Aorta (tissue), 5 donors: ENCODE measurements at places on chromosomes 3 and 15. TPM values are rescaled to one million over a fixed set of nuclear protein-coding genes. Genes with fewer than 3 reads are reported as not detected.

- H3K36me3 ChIP-seq = peaks cover 4% of the 10 kb centered on the region
- H3K27ac ChIP-seq = no peak overlapping the region
- DNase-seq = no peak
- H3K4me3 ChIP-seq = no peak overlapping the region
These were observed 40.3 kb upstream of the ICE2 start for GRCh38 chr15:60519218-60519617.

The GATA2 gene
- 39.5 TPM for total RNA-seq

GRCh38 chr3:49900491-49901153 is 3.1 kb downstream of the MST1R start:
- H3K4me3 ChIP-seq = no peak overlapping the region
- H3K36me3 ChIP-seq = no peaks in the 10 kb centered on the region
- H3K27me3 ChIP-seq = no peaks in the 10 kb centered on the region
- peak overlapping the region; percentile 52 for H3K27ac ChIP-seq

- no peaks in the 10 kb centered on the region for H3K4me1 ChIP-seq
- no peaks in the 10 kb centered on the region for H3K27me3 ChIP-seq
- no peak for DNase-seq
These were observed 26.0 kb upstream of the MAGEF1 start for GRCh38 chr3:184737641-184738505.

DNA sequence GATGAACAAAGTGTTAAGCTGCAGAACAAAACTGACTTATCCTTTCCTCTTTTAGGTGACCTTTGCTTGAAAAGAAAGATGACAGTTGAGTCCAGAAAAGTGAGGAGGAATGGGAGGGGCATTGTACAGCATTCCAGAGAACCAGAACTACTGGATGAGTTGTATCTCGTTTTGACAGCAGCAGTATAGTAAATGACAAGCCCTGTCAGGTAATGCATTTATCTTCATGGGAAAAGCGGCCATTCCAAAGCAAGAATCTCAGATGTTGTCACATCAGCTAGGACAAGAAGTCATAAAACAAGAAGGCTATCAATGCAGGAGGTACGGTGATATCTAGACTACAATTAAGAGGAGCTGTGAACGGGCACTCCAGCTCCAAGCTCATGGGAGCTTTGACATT is 421.5 kb downstream of the MAGI1 start:
- H3K4me1 ChIP-seq = peaks cover 5% of the 10 kb centered on the region
- DNase-seq = no peak
- H3K4me3 ChIP-seq = no peak overlapping the region
- H3K27me3 ChIP-seq = no peaks in the 10 kb centered on the region

The C3orf70 gene
- total RNA-seq = 17.2 TPM

The PLA2G4B gene
- total RNA-seq = 11.1 TPM

DNA sequence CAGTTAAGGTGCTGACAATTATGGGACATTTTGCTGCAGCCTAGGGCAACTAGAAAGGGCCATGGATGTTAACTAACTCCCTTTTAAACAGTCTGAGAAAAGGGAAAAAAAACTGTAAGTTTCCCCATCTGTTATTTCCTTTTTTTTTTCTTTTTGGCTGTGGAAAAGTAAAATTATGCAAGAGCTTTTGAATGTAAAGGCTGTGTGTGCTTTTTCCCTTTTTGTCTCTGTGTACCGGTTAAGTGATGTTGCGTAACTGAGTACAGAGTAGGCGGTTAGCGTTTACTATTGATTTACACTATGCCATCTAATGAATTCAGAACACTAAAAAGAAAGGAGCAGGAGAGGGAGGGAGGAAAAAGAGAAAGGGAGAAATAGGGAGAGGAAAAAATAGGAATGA is 403.6 kb downstream of the TIGIT start:
- H3K4me1 ChIP-seq = no peaks in the 10 kb centered on the region
- H3K27me3 ChIP-seq = no peaks in the 10 kb centered on the region
- no peak for DNase-seq
- no peak overlapping the region for H3K4me3 ChIP-seq
- H3K27ac ChIP-seq = no peak overlapping the region
- H3K36me3 ChIP-seq = no peaks in the 10 kb centered on the region

The TRIM71 gene
- total RNA-seq = not detected

DNA sequence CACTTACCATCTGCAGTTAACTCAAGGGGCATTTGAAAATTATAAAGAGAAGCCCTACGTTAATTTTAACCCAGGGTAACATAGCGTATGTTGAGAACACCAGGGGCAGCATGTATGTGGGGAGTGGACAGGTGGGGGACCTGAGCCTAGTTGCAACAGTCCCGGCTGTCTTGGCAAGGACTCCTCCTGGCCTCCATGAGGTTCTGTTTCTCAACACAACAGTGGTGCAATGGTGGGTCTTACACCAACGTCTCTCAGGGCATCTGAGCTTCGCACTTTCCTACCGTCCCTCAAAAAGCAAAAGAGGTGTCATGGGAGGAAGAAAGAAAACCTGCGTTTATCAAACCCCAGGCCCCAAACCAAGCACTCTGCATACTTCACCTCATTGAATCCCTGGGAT is 50.6 kb downstream of the MGLL start:
- no peaks in the 10 kb centered on the region for H3K36me3 ChIP-seq
- DNase-seq = no peak
- H3K4me3 ChIP-seq = no peak overlapping the region
- no peaks in the 10 kb centered on the region for H3K4me1 ChIP-seq
- no peak overlapping the region for H3K27ac ChIP-seq
- H3K27me3 ChIP-seq = no peaks in the 10 kb centered on the region

The IL17RD gene
- total RNA-seq = 4.3 TPM

The GATM gene
- 31.9 TPM for total RNA-seq

The UBE2E2 gene
- total RNA-seq = 39.3 TPM

The SNX22 gene
- total RNA-seq = 0.39 TPM

The GOLGA8J gene
- not detected for total RNA-seq

The SLC12A1 gene
- total RNA-seq = 0.81 TPM

The LRRC34 gene
- 5.9 TPM for total RNA-seq

DNA sequence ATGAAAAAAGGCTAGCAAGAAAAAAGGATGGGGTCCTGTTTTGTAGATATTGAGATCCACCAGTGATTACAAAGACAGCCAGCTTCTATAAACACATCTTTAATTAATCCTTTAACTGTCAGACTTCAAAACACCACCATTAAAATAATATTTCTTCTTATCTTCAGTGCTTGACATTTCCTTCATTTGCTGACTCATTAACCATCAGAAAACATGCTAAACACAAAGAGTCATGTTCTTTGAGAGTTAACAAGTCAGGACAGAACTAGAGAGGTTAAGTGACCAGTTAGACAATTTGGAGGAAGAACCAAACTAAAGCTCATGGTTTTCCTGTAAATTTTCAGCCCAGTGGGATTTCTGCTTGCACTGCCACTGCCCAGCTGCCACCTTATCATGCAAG is 111.4 kb downstream of the MEIS2 start:
- H3K27me3 ChIP-seq = no peaks in the 10 kb centered on the region
- no peak overlapping the region for H3K27ac ChIP-seq
- no peak overlapping the region for H3K4me3 ChIP-seq
- H3K4me1 ChIP-seq = no peaks in the 10 kb centered on the region

The GPR160 gene
- 2.8 TPM for total RNA-seq

DNA sequence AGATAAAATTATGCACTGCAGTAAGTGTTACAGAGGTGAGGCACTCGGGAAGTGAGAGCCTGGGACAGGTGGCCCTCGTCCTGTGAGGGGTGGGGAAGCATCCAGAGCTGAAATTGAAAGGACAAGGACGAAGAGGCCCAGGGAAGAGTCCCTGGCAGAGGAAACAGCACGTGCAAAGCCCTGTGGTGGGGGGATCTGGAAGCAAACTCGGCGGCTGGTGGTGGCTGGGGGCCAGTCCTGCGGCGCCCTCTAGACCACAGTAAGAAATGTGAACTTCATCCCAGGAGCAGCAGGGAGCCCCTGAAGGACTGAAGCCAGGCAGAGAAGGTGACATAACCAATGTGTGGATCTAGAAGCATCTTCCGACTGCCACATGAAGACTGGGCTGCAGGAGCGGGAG is 42.8 kb downstream of the GRIP2 start:
- DNase-seq = peak; percentile 30
- no peak overlapping the region for H3K4me3 ChIP-seq
- H3K27ac ChIP-seq = no peak overlapping the region
- no peaks in the 10 kb centered on the region for H3K36me3 ChIP-seq

DNA sequence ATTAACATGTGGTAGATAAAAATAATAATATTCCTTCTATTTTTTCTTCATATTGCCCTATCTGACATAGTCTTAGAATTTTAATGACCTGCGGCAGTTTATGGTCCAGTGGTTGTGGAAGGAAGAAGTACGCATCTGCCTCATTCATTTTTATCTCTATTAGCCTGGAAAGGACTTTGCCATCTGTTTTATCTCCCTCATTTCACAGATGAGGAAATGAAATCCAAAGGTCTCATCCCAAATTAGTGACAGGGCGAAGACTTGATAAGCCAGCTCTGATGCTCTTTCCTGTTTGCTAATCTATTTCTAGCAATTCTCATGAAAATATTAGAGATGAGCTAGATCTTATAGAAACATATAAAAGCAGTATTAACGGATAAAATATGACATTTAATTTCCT is 113.3 kb downstream of the KLHL25 start:
- H3K36me3 ChIP-seq = peaks cover 12% of the 10 kb centered on the region
- no peaks in the 10 kb centered on the region for H3K4me1 ChIP-seq
- no peak for DNase-seq

GRCh38 chr3:43010638-43011037 is 31.5 kb downstream of the GASK1A start:
- H3K4me3 ChIP-seq = no peak overlapping the region
- H3K27ac ChIP-seq = no peak overlapping the region
- no peak for DNase-seq
- no peaks in the 10 kb centered on the region for H3K36me3 ChIP-seq
- H3K4me1 ChIP-seq = no peaks in the 10 kb centered on the region
- no peaks in the 10 kb centered on the region for H3K27me3 ChIP-seq

The EBLN2 gene
- 5.1 TPM for total RNA-seq

The SCG5 gene
- 2.6 TPM for total RNA-seq
